ENCODE measurements at places on chromosomes 1 and 21. TPM values are rescaled to one million over a fixed set of nuclear protein-coding genes. Genes with fewer than 3 reads are reported as not detected.

Gene TTC34
- total RNA-seq: 0.44 TPM

Gene KRTAP13-2
- not detected for total RNA-seq

DNA sequence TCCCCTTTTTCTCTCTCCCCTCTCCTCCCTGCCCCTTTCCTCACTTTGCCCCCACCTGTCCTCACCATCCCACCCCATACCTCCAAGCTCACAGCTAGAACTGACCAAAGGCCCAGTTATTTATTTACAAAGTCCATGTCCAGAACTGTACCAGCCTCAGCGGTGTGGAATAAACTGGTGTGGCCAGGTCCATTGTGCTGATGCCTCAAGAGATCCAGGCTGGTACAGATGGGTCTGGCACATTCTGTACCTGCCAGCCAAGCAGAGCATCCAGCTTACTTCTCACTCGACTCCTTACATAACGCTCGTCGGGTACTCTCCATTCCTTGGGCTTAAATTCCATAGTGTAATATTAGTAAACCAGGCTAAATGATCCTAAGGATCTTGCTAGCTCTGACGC lies 11.8 kb downstream of the PDZK1IP1 start:
- DNase-seq: no peak

Gene RGS1
- 9.8 TPM for total RNA-seq

DNA sequence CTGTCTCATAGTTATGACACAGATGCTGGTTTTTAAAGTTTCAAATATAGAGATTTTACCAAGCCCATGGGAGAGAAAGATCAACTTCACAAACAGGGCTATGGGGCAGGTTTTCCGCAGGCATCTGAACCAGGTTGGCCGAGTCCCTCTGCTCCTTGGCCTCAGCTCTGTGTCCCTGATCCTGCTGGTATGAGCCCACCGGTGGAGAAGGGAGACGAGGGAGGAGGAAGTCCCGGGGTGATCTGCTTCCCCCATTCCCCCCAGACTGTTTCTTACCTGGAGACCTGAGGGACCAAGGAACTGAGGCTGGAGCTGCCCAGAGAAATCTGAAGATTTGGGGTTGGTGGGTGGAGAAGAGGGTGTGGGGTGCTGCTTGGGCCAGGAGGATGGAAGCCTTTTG lies 28.9 kb upstream of the BTG2 start:
- no peak for DNase-seq

Gene OR2T29
- not detected for total RNA-seq

Gene GBP7
- 0.63 TPM for total RNA-seq

Measured in hepatocyte (in vitro differentiated cells).